ENCODE measurements at places on chromosomes 2 and 18.

GRCh38 chr2:203987959-203988358 lies 51.4 kb downstream of the ICOS start:
- DNase-seq, result no peak

- no peak for DNase-seq
Measured at GRCh38 chr2:152743002-152743401, 24.6 kb downstream of the ARL6IP6 start.

DNA sequence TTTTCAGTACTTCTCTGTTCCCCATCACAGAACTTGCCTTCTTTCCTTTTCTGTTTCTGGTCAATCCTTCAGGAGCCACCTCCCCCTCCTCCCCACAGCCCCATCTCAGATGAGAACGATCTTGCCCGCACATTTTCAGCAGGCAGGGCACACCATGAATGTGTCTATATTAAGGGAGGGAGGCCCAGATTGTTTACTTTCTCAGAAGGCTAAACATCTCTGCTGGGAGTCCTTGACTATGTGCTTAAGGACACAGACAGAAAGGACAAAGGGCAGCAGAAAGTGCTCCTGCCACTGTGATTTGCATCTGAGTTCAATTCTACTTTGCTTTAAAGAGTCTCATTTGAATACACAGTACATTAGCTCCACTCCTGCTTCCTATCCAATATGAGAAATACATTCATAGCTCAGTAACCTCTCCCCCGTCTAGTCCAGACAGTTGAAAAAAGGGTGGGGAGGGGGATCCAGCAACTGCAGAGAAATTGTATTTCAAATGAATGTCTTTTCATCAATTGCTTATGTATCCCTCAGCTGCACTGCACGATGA lies 175.0 kb upstream of the PARD3B start:
- DNase-seq, result no peak

DNA sequence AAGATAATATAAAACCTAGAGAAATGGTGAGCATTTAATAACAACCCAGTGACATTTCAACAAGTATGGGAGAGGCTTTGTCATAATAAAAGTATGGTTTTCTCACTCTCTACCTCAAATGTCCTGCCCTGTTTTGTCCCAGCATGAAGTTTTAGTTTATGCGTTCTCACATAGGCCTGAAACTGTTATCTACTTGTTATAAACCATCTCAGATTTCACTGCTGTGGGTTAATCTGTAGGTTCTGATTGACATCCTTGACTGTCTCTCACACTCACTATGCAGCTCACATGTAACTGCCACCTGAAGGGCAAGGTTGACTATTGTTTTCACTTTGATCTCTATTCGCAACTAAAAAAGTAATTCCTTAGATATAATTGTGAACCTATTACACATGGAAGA lies 44.9 kb downstream of the ZEB2 start:
- DNase-seq, result no peak

DNA sequence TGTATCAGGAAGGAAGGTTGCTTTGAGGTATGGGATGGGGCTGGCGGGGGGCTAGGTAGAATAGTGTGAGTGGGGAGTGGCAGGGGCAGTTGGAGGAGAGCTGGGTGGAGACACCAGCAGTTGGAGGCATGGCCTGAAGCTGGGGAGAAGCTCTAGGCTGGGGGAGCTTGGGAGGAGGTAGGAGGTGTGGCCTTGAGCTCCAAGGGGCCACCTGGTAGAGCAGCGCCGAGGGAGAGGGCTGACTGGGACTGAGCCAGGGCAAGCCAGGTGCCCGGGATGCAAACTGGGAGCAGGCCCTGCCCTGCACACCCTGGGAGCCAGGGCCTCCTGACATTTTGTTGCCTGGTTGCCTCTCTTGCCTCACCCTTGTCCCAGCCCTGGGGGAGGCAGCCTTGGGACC lies 33.1 kb upstream of the PDIA6 start:
- DNase-seq, result no peak

DNA sequence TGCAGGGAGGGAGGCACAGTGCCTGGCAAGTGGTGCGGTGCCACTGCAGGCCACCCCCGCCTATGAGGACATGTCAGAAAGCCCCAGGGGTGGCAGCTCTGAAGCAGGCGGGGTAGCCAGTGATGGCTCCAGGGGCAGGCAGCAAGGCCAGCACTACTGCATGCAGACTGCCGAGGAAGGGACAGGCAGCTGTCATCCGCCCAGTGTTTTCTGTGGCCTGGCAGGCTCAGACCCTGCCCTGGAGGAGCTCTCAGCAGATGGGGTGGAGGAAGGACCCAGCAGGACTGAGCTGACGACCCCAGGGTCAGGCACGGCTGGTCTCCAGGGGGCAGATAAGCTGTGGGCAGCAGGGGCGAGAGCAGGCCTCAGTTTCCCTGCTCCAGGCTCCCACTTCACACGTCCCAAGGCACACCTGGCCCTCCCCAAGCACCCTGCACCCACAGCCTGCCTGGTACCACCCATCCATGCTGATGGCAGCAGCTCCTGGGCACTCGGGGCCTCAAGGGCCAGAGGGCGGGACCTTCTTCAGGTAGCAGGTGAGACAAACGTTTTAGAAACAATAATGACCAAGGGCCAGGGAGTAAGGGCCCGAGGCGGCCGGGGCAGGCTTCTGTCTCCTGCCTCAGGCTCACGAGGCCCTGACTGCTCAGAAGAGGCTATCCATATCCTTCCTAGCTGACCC lies 48.5 kb downstream of the HS6ST1 start:
- DNase-seq, result no peak

GRCh38 chr2:71602115-71602495 lies 148.7 kb downstream of the DYSF start:
- no peak for DNase-seq

GRCh38 chr2:158692372-158693103 lies 102.6 kb upstream of the DAPL1 start:
- DNase-seq, result no peak

GRCh38 chr2:207394203-207394781 lies 135.5 kb upstream of the CREB1 start:
- peak; percentile 7 for DNase-seq

GRCh38 chr2:132383956-132384355 lies 32.6 kb upstream of the GPR39 start:
- no peak for DNase-seq

DNA sequence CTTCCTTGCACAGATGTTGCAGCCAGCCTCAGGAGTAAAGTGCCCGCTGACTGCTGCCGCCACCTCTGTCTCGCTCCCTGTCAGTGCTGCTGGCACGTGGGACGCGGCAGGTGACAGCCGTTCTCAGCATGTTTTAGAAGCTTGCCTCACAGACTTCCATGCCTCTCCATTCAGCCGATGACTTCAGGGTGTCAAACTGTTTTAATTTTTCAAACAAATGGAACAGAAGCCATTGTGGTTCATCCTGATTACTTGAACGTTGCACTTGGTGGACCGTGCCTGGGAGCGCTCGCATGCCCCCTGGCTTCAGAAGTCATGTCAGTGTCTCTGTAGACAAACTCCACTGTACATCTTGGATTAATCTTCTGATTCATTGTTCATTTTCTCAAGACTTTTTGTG lies 62.7 kb upstream of the EML6 start:
- DNase-seq, result no peak

- peak; percentile 44 for DNase-seq
Measured at GRCh38 chr18:13437034-13437433, 218.5 kb downstream of the LDLRAD4 start.

DNA sequence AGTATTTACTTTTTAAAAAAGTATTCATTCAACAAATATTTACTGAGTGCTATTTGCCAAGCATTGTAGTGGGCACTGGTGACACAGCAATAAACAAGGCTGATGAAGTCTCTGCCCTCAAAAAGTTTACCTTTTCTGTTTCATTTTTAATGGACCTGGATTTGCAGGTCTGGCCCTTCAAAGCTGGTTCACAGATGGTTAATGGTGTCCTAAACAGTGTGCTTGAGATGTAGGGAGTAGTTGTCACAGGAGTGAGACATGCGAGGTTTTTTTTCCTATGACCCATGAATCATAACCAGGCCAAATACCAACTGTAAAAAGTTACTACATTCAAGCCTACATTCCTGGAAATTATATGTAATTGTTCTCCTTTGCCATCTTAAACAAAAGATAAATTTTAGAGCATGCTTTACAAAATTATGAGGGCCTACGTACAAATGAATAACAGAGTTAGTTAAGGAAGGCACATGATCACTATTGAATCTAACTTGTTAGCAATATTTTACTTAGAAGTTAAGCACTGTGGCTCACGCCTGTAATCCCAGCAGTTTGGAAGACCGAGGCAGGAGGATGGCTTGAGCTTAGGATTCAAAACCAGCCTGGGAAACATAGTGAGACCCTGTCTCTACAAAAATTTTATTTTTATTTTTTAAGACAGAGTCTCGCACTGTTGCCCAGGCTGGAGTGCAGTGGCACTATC lies 223.9 kb downstream of the MBD5 start:
- no peak for DNase-seq

- no peak for DNase-seq
Measured at GRCh38 chr2:11655495-11655894, 14.5 kb downstream of the NTSR2 start.

DNA sequence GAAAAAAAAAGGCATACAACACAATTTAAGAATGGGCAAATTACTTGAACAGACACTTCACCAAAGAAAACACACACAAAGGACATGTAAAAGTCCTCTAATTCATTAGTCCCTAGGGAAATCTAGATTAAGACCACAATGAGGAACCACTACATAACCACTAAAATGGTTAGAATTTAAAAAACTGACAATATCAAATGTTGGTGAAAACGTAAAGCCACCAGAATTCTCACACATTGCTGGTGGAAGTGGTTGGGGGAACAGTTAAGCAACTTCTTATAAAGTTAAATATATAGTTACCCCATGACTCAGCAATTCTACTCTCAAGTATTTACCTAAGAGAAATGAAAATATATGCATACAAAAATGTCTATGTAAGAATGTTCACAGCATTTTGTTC lies 11.8 kb downstream of the RTN4 start:
- no peak for DNase-seq

DNA sequence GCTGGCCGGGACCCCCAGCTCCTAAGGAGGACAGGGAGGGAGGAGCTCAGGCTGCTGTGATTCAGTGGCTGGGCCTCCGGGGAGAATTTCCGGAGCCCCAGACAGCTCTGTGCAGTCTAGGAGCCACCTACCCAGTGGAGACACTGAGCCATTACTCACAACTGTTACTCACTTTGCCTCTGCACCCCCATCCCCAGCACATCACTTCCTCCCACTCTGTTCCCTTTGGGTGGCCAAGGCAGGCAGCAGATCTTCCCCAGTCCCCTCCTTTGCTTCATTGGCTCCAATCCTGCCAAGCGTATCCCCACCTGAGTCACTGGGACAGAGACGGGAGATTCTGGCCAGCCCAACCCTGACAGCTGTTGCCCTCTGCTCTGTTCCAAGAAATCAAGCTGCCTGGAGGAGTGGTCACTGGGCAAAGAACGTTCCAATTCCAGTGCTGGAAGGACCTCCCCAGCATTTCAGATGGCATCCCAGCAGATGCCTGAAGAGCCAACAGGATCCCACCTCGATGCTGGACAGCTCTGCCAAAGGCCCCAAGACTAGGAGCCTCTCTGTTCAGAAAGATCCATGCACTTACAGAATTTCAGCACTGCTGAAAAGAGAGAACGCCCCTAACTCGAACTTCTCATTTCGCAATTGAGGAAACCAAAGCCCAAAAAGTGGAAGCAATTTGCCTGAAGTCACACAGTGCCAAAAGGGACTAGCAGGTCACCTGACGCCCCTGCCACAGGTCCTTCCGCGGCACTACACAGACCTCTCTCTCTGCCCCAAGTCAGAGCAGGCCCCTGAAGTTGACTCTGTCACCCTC lies 68.3 kb downstream of the TNS1 start:
- no peak for DNase-seq

DNA sequence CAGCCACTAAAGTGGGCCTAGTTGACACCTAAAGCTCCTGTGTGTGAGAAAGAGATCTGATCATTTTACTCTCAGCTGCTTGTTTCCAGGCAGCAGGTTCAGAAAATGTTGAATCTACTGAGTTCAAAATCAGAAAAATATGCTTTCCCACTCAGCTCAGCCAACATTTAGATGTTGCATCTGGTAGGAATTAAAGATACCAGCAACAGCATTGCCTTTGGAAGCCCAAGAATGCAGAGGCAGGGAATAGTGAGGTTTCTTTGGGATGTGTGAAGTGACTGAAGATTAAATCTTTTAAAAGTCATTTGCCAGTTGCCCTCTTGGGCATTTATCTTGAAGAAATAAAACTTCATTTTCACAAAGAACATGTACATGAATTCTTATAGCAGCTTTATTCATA lies 33.9 kb upstream of the DOCK10 start:
- no peak for DNase-seq

GRCh38 chr2:232265329-232265728 lies 113.2 kb upstream of the ALPP start:
- no peak for DNase-seq

GRCh38 chr2:236816197-236817170 lies 246.9 kb downstream of the ACKR3 start:
- no peak for DNase-seq

- DNase-seq, result no peak
Measured at GRCh38 chr2:62473246-62473827, 32.7 kb downstream of the TMEM17 start.

DNA sequence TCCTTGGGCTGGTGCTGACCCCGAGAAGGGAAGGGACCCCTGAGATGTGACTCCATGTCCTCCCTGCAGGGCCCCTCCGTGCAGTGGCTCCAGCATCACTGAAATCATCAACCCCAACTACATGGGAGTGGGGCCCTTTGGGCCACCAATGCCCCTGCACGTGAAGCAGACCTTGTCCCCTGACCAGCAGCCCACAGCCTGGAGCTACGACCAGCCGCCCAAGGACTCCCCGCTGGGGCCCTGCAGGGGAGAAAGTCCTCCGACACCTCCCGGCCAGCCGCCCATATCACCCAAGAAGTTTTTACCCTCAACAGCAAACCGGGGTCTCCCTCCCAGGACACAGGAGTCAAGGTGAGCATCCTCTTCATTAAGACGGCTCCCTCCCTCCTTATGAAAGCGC lies 53.4 kb upstream of the ATG16L1 start:
- DNase-seq, result no peak

DNA sequence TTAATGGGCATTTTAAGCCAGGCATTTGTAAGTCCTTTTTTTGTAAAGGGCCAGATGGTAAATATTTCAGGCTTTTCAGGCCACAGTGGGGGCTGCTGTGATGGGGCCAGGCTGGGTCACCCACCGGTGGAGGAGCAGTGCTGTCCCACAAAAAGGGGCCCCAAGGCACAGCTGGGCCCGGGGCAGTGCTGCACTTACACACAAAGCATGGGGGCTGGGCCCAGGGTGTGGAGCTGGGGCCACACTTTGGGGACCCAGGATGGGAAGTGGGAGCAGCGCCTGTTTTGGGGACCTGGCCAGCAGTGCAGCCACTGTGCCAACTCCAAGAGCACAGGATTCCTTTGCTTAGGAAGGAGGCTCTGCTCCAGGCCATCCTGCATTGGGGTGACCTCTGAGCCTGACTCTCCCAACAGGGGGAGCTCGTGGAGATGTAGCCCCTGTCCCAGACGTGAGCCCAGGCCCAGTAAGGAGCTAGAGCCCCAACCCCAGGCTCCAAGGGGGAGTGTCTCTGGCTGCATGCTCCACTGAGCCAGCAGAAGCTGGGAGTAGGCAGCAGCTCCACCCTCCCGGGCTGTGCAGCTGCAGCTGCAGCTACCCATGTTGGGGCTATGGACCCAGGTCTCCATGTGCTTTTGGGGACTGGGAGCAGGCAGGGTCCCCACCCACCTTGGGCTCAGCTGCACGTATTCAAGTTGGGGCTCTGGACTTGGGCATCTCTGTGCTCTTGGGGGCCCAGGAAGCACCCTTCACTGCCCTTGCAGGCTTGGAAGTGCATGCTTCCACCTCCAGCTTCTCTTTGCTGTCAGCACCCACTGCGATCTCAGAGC lies 1036.5 kb upstream of the CNTNAP5 start:
- no peak for DNase-seq

- DNase-seq, result no peak
Measured at GRCh38 chr18:21496277-21496835, 104.1 kb downstream of the ESCO1 start.

- DNase-seq, result no peak
Measured at GRCh38 chr2:1881998-1882397, 137.7 kb upstream of the PXDN start.
